ENCODE measurements at places on chromosomes 11 and 22. TPM values are rescaled to one million over a fixed set of nuclear protein-coding genes. Genes with fewer than 3 reads are reported as not detected.

The OR52B6 gene
- not detected for total RNA-seq

The OR52E8 gene
- total RNA-seq = not detected

DNA sequence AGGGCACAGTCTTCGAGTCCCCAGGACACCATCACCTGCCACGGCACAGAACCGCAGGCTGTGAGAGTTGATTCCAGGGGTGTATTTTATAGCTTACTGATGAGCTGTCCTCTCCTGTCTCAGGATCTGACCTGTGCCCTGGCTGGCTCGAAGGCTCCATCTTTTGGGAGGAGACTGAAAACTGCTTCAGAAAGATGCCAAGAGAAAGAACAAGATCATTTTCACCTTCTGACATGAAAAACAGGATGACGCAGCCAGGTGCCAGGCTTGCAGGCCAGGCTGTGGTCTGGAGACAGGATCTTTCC is 2.2 kb downstream of the MRGPRD start:
- DNase-seq = no peak

DNA sequence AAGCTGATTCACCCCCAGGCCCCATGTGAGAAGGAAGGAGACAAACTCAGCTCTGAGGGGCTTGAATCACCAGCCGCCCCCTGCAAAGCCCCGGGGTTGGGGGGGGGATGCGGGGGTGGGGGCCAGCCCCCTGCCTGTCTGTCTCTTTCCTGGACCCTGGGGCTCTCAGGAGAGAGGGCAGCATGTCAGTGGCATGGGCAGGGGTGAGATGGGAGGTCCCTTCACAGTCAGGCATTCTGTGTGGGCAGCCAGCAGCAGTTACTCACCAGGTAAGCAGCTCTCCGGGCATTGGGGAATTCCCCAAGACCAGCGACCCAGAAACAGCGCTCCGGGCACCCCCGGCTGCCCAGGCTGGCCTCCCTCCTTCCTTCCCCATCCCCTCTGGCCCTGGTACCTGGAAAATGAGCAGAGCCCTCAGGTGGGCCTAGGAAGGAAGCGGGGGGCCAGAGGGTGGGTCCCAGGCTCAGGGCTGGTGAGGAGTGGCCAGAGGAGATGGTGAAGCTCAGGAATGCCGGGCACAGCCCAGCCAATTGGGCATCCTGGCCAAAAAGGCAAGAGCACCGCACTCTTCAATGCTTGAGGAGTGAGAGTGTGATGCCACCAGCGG is 4.2 kb upstream of the LIF start:
- DNase-seq = no peak

DNA sequence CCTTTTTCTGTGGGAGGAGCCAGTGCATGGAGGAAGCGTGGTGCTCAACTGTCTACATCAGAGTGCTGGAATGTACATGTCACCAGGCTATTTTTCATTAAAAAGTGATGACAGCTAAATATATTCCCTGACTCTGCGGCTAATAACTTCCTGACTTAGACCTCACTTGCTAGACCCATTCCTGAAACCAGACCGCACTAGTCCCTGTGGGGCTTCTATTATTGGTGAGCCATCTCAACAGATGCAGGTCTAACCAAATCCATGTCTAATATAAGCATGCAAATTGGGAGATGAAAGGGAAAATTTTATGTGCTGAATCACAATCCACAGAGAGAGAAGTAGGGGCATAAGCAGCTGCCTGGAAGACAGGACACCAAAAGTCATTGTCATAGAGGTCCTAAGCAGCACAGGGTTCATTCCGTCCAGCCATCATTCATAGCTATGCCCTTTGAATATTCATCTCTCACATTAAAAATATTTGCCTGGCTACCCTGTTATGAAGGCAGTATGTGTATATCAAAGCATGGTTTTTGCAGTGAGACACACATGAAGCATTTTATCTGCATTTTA is 110.9 kb upstream of the BLID start:
- no peak for DNase-seq

The RTN4RL2 gene
- 0.45 TPM for total RNA-seq

GRCh38 chr11:45755281-45755859 is 49.6 kb upstream of the SLC35C1 start:
- DNase-seq = no peak

Measured in NCI-H460 (cell line).